Activated CD4-positive, alpha-beta T cell treated with anti-CD3 and anti-CD28 coated beads for 24 hours (primary cell): ENCODE measurements at places on chromosomes 11 and 22.
A peak's percentile ranks its signal among the peaks of the same experiment; 100 is the strongest.

DNA sequence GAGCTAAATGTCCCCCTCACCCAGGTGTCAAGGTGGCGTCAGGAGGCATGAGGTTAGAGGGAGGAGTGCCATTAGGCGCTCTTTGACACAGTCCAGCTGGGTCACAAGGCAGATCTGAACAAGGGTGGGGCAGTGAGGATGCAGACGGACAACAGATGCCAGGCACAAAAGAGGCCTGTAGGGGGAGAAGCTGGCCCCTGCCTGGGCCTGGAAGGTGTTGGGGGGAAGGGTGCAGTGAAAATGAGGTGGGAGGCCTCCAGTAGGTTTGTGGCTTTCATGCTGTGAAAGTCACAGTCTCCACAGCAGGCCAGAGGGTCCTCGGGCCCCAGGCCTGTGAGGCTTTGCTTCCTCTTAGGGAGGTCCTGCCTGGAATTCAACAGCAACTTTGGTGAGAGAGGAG, 85.0 kb upstream of the PLET1 start:
- no peak for DNase-seq

- DNase-seq, result no peak
Measured at GRCh38 chr22:38240734-38241252, 32.0 kb downstream of the TMEM184B start.

DNA sequence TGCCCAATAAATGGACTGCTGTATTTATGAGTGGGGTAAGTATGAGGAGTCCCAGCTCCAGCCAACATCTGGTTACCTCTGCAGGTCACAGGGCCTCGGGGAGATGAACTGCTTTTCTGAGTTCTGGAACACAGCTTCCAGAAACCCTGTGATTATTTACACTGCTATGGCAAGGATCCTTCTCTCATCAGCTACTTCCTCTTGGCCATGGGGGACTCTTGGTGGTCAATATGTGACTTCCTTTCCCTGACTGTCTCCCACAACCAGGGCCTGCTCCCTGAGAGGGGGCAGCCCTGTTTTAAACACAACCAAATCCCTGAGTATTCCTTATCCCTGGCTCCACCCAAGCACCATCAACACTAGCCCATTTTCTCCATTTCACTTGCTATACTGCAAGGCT, 10.0 kb downstream of the RHOG start:
- DNase-seq, result no peak

DNA sequence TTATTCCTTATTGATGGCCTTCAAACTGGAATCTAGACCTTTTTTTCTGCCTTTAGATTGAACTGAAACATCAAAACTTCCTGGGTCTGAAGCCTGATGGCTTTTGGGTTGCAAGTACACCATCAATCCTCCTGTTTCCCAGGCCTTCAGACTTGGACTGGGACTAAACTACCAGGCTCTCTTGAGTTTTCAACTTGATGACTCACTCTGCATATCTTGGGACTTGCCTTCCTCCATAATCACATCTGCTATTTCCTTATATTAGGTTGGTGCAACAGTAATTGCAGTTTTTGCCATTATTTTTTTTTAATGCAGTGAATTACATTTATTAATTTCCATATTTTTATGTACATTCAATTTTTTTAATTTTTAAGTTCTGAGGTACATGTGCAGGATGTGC, 7.0 kb downstream of the OR51B5 start:
- no peak for DNase-seq

DNA sequence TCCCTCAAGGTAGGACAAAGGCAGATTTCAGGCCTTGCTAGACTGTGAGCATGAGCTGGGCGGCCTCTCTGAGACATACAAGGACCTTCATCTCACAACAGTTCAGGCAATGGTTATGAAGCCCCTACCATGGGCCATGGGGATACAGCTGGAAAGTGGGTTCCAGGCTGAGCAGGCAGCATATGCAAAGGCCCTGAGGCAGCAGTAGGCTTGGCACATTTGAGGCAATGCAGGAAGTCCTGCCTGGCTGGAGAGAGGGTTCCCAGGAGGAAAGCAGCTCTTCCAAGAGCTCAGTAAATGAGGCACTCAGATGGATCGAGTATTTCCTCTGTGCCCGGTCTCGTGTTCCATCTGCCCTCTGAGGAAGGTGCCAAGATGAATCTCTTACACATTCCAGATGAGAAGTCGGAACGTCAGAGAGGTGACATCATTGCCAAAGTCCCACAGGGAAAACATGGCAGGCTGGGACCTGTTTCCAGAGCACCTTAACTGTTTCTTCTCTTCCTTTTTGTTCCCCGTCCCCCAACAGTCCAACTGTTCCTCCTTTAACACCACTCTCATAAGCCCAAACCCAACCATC, 388.6 kb downstream of the MN1 start:
- no peak for DNase-seq

- DNase-seq, result no peak
Measured at GRCh38 chr22:47408409-47408808, 646.0 kb downstream of the TBC1D22A start.

GRCh38 chr11:131665344-131665968, 295.0 kb downstream of the NTM start:
- DNase-seq, result no peak

GRCh38 chr11:120518356-120518755, 6.8 kb downstream of the GRIK4 start:
- DNase-seq, result no peak

GRCh38 chr22:23402275-23403151, 177.6 kb downstream of the IGLL1 start:
- peak; percentile 31 for DNase-seq

DNA sequence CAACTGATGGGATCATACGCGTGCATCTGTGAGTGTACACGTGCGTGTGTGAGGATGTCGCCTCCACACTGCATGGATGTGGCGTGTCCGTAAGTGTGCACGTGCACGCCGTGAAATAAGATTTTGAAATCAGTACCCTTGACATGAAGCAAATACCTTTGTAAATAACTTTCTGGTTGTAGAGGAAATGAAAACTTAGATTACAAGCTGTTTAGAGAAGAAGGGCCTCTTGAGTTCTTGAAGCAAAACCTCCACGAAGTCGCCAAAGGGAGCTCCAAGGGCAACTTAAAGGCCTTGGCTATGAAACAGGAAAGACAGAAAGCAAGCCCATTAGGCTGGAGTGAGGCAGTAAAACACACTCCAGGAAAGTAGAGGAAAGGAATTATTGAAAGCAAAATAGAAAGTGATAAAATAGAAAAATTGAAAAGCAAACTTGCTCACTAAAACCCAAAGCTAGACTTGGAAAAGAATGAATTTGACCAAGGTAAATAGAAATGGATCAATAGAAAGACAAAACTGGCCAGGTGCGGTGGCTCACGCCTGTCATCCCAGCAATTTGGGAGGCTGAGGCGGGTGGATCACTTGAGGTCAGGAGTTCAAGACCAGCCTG, 29.7 kb upstream of the TOLLIP start:
- no peak for DNase-seq
